Stimulated activated CD4-positive, alpha-beta T cell treated with anti-CD3 and anti-CD28 coated beads, Interleukin-2, amount 100 ng/mL, for 24 hours (primary cell): ENCODE measurements at places on chromosomes 7 and 10.
A peak's percentile ranks its signal among the peaks of the same experiment; 100 is the strongest.

- DNase-seq = no peak
Observed at GRCh38 chr10:11612021-11613001, 861 bp upstream of the USP6NL start.

DNA sequence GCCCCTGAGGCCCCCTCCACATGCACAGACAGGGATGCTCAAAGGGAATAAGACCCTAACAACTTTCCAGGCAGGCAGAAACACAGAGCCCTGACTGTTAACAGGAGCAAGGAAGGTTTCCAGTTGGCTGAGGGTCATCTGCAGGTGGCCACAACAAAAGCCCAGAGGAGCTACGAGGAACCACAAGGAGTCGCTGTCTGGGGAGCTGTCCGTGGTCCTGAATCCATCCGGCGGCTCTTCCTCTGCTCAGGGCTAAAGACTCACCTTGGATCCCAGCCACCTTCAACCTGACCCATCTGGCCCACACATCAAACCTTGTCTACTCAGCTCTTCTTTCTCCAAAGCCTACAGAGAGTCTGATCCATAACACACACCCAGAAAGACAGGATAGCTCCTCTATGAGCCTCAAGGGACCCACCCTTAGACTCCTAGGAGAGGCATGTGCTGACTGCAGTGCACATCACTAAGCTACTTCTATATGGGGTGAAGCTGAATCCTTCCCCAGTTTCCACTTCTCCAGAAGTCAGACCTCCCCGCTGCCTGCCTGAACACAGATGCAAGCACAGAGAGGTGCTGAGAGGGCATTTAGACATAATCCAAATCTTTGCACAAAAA is 104.0 kb downstream of the SLIT1 start:
- DNase-seq = peak; percentile 77

DNA sequence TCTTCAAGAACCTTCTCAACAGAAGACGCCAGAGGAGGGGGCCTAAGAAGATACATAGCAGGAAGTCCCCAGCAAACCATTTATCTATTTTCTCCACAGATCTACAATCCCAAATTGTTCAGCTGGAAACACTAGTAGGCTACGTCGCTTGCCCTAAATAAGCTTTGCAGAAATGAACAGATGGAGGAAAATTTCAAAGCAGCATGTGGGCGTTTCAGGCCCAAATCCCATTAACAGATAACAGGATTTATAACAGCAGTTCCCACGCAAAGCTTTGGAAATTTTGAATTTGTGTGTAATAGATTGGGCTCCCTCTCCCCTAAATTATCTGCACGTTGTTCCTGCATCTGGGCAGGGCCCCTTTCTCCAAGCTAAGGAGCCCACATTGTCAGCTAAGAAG is 60.6 kb upstream of the FRMD4A start:
- no peak for DNase-seq

- DNase-seq = no peak
Observed at GRCh38 chr10:33721509-33721908, 387.0 kb upstream of the NRP1 start.

DNA sequence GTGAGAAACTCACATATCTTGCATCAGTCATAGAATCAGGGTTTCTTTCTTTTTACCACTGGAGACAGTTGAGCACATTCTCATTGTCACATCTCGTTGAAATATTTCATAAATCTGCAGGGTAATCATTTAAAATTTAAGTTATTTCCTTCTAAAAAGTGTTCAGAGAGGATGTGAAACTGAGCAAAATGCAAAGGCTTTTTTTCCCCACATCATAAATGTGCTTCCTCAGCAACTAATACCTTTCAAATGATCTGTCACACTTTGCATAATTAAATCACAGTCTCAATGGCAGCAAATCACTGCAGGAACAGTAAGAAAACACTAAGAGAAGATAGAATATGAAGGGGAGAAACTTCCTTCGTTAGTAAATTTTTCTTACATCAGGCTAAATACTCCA is 187.5 kb downstream of the EVX1 start:
- DNase-seq = no peak

DNA sequence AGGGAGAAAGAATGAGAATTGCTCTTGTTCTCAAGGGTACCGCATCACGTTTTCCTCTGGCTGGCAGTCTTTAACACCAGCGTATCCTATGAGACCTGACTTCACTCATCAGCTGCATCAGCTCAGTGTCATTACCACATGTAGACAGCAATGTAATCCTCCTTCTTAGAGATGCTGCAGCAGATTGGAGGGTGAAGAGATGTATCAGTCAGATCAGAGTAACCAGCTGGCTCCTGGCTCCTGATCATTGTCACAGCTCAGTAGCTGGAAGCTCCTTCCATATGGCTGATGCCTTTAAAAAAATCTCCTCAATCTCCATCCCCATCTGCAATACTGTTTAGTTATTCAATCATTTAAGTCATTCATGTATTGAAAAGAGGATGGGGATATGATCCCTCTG is 39.7 kb upstream of the EPHB6 start:
- no peak for DNase-seq

DNA sequence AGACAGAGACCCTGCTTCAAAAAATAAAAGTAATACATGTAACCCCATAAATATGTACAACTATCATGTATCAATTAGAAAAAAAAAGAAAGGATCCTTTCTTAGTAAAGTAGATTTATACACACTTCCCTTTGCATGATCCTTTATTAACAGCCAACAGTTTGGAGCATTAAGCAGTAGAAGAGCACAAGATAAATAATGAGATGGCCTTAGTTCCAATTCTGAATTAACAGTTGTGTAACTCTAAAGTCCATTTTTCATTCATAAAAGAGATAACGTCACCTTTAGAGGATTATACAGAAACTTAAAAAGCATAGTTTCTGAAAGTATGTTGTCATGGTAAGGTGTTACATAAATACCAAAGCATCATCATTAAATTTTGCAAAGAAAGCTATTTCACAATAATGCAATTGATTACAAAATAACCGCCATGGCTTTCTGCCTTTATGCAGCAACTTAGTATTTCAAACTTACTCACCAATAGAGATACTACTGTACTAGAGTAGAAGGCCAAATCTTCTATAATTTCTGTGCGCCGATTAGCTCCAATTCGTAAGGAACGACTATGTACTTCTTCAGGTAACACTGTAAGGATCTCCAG is 40.3 kb downstream of the TNPO3 start:
- no peak for DNase-seq

GRCh38 chr10:14039968-14040668 is 290.6 kb downstream of the FRMD4A start:
- no peak for DNase-seq

DNA sequence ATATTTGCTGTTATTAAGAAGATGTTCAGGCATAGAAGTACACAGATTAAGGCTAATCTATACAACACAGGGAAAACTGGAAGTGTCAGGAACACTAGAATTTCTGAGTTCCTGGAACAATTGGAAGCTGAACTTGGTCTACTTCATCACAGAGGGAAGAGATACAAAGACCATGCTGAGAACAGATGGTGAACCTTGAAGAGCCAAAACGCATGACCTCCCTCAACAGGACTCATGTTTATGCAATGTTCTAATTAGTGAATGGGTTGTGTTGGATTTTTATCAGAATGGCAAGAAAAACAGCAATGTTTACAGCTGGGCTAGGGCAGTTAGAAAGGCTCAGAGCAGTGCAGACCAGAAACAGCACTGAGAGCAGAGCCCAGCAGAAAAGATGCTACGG is 94.9 kb downstream of the SFMBT2 start:
- no peak for DNase-seq

DNA sequence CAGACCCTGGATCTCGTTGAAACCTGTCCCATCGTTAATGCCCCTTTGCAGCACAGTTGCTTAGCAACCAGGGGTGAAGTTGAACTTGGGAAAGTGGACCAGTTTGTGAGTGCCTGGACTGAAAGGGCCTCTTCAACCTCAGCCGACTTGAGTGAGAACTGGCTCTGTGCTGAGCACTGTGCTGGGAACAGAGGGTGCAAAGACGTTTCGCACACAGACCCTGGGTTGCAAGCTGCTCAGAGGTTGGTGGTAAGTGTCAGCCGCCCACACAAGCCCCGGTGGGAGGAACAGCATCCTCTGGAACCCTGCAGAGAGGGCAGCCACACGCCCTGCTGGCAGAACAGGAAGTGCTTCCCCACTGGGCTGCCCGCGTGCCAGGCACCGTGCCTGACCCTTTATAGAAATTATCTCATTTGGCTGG is 89.2 kb downstream of the CARD11 start:
- no peak for DNase-seq
